ENCODE measurements at places on chromosomes 16 and 17.

GRCh38 chr16:87086156-87086555 lies 231.0 kb downstream of the C16orf95 start:
- DNase-seq = peak; percentile 64

GRCh38 chr17:79695797-79696609 lies 34.7 kb upstream of the ENPP7 start:
- no peak for DNase-seq

DNA sequence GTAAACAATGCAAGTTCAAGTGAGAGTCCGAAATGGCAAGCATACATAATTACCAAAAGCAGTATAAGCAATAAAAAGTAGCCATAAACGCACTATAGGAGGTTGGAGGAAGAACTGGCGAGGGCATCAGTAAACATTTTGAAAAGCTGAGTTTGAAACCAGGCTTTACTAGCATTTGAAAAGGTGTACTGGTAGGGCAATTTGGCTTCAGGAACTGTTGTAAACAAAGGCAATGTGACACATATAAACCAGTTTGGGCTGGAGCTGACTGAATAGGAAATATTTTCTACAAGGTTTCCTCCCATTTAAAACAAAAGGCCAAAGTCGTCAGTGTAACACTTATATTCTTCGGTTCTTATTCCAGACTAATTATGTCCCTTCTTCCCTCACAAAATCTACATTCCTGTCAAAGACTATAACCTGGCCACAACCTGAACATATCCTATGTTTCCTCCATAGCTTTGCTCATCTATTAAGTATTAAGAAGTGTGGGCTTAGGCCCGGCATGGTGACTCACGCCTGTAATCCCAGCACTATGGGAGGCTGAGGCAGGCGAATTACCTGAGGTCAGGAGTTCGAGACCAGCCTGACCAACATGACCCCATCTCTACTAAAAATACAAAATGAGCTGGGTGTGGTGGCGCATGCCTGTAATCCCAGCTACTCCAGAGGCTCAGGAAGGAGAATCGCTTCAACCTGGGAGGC lies 7.8 kb downstream of the CBX1 start:
- no peak for DNase-seq

GRCh38 chr16:31198207-31198882 lies 4.2 kb downstream of the PYCARD start:
- no peak for DNase-seq

GRCh38 chr16:87006021-87006420 lies 311.2 kb downstream of the C16orf95 start:
- DNase-seq = no peak

DNA sequence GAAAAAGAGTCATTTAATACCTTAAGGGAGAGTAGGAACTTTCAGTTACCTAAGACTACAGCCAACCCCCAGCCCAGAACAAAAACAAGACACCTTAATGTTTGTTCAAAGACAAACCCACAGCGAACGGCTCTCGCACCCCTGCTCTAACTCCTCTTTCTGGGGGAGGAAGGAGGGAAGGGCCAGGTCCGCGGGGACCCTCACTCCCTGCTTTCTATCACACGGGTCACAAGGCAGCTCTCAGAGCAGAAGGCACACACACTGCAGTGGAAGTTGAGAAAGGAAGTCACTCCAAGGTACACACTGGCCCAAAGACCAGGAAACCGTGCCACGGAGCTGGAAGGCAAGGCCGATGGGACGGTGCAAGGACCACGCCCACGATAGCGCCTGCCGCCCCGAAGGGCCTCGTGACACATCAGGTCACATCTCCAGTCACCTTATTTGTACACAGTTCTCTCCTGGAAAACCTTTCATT lies 10.0 kb downstream of the LITAFD start:
- no peak for DNase-seq

GRCh38 chr16:83666449-83666848 lies 141.3 kb upstream of the HSBP1 start:
- DNase-seq = no peak

DNA sequence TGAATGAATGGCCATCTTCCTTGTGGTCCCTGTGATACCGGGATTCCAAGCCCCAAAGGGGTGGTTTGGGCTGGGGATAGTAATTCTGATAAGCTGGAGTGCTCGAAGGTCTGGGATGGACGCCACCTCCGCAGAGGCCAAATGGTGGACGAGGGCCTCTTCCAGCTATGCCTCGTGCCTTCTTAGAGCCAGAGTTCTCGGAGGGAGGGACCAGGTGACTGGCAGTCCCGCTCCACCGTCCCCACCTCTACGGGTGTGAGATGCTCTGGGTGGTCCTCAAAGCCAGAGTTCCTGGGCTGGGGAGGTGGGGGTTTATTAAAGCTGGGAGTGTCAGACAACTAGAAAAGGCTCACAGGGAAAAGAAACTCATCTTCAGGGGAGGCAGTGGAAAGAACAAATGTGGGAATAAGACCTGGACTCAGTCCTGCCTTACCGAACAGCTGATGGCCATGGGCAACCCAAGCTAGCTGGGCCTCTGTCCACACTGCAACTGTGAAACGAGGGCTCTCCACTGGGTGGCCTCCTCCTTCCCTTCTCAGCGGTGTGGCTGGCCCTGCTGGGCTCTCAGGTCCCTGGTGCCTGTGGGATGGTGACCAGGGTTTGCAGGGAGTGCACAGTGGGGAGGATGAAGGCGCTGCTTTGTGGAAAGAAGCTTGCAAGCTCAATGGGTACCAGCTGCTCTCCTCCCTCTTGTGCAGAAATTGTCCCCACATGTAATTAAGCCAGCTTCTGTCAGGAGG lies 75.2 kb downstream of the N4BP1 start:
- DNase-seq = no peak

- DNase-seq = no peak
Measured at GRCh38 chr17:5874486-5874885, 195.7 kb upstream of the WSCD1 start.

GRCh38 chr17:7858522-7858810 lies 663 bp downstream of the CYB5D1 start:
- DNase-seq = peak; percentile 80

GRCh38 chr16:56415875-56416274 lies 9.5 kb downstream of the AMFR start:
- DNase-seq = no peak

GRCh38 chr16:54286366-54287130 lies at the start of gene IRX3:
Gene IRX3 (minus strand): TSS chr16:54286787. CDS start chr16:54286050, 737 bp downstream.
- peak; percentile 98 for DNase-seq

DNA sequence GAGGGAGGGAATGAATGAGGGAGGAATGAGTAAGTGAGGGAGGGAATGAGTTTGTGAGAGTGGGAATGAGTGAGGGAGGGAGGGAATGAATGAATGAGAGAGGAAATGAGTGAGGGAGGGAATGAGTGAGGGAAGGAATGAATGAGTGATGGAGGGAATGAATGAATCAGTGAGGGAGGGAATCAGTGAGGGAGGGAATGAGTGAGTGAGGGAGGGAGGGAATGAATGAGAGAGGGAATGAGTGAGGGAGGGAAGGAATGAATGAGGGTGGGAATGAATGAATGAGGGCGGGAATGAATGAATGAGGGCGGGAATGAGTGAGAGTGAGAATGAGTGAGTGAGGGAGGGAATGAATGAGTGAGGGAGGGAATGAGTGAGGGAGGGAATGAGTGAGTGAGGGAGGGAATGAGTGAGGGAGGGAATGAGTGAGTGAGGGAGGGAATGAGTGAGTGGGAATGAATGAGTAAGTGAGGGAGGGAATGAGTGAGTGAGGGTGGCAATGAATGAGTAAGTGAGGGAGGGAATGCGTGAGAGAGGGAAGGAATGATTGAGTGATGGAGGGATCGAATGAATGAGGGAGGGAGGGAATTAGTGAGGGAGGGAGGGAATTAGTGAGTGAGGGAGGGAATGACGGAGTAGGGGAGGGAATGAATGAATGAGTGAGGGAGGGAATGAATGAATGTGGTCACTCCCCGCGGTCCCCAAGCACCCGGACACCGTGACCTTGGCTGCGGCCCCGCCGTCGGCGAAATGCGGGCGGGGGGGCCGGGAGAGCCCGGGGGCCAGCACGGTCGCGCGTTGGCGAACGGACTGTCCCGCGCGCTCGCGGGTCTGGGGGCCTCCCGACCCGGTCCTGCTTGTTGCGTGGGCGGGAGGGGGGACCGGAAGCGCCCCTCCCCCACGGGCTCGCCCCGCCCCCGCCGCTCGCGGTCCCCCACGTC lies 1.1 kb upstream of the UBE2I start:
- DNase-seq = no peak

GRCh38 chr17:31802502-31802901 lies 56.5 kb downstream of the COPRS start:
- no peak for DNase-seq
